ENCODE measurements at places on chromosomes 4 and X.

DNA sequence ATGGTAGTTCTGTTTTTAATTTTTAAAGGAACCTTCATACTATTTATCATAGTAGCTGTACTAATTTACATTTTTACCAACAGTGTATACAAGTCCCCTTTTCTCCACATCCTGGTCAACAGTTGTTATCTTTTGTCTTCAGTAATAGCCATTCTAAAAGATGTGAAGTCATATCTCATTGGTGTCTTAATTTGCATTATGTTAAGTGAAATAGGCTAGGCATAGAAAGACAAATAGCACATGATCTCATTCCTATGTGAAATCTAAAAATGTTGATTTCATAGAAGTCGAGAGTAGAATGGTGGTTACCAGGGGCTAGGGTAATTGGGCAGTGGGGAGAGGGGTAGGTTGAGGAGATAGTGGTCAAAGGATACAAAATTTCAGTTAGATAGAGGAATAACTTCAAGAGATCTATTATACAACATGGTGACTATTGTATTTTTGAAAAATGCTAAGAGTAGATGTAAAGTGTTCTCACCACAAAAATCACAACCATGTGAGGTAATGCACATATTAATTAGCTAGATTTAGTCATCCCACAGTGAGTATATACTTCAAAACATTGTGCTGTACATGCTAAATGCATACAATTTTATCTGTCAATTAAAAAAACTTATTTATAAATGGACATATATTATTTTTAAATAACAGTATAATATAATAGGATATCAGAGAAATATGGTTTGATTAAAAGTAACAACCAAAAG is 58.9 kb downstream of the DIAPH2 start:
- DNase-seq, result no peak

- DNase-seq, result no peak
Measured at GRCh38 chr4:100246697-100247096, 56.4 kb upstream of the DDIT4L start.

- DNase-seq, result no peak
Measured at GRCh38 chr4:126947536-126947935, 685.2 kb upstream of the INTU start.

GRCh38 chr4:137623013-137623412 is 90.7 kb upstream of the PCDH18 start:
- no peak for DNase-seq

DNA sequence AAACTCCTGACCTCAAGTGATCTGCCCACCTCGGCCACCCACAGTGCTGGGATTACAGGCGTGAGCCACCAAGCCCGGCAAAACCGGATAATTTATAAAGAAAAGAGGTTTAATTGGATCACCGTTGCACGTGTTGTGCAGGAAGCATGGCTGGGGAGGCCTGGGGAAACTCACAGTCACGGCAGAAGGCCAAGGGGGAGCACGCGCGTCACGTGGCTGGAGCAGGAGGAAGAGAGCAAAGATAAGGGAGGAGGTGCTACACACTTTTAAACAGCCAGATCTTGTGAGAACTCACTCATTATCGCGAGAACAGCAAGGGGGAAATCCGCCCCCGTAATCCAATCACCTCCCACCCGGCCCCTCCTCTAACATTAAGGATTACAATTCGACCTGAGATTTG is 177.9 kb upstream of the TENM3 start:
- no peak for DNase-seq

- DNase-seq, result peak; percentile 84
Measured at GRCh38 chrX:123975180-123975579, 13.7 kb downstream of the STAG2 start.

DNA sequence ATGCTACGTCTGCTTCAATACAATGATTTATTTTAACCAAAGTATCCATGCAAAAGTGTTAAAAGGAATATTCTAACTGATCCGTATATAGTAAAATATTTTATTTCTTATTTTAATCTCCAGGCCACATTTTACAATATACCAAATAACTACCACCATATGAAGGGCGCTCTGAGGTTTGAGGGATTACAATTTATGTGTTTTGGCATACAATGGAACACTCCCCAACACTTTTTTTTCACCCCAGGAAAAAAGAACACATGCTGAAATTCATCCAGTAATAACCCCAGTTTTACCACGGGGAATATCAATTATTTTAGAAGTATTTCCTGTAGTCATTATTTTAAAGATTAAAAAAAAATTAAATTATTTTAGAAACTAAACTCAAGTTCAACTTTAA is 65.4 kb downstream of the APBB2 start:
- no peak for DNase-seq

- DNase-seq, result peak; percentile 36
Measured at GRCh38 chrX:51144828-51145442, 187.7 kb upstream of the NUDT10 start.

Measured in fibroblast of the aortic adventitia (primary cell).